IMR-90 (cell line): ENCODE measurements at places on chromosomes 7 and 10. TPM values are rescaled to one million over a fixed set of nuclear protein-coding genes. Genes with fewer than 3 reads are reported as not detected.

PNLIP gene
- not detected in 2 replicates for total RNA-seq

PILRA gene
- not detected in 2 replicates for total RNA-seq

ITPRID1 gene
- not detected in 2 replicates for total RNA-seq

SPDYE6 gene
- not detected in 2 replicates for total RNA-seq

CTAGE4 gene
- total RNA-seq: not detected in 2 replicates

FOXI2 gene
- total RNA-seq: not detected in 2 replicates

OR6B1 gene
- total RNA-seq: not detected in 2 replicates

SAMD9 gene
- total RNA-seq: 9.5 and 15.6 TPM in 2 replicates

- H3K27me3 ChIP-seq: no peaks in the 10 kb centered on the region
- H3K4me1 ChIP-seq: peaks cover 10% of the 10 kb centered on the region
- no peak overlapping the region for H3K4me3 ChIP-seq
- DNase-seq: no peak
Measured at GRCh38 chr10:7792541-7792940, 4.6 kb downstream of the ATP5F1C start.

- no peaks in the 10 kb centered on the region for H3K27me3 ChIP-seq
- no peak overlapping the region for H3K4me3 ChIP-seq
- no peak overlapping the region for H3K27ac ChIP-seq
- peaks cover 37% of the 10 kb centered on the region for H3K4me1 ChIP-seq
Measured at GRCh38 chr7:139692723-139693122, 85.1 kb downstream of the HIPK2 start.

DNA sequence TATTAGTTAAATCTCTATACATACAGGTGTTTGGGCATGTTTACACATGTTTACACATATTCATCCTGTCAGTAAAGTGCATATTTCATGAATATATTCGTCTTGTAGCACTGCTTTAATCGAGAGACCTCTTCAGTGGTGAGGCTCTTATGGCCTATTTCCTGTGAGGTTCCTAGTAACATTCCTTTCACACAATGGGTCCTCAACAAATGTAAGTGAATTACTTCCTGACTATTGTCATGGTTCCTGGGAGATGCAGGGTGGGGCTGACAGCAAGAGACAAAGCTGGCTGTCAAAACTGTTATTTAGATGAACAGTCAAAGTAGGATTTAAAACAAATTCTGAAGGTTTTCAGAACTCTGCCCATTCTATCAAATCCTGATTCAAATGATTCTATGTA, 12.4 kb upstream of the SEMA3A start:
- H3K4me1 ChIP-seq: no peaks in the 10 kb centered on the region; the same call in 1 of the 2 replicates
- no peaks in the 10 kb centered on the region for H3K36me3 ChIP-seq
- DNase-seq: no peak

DNA sequence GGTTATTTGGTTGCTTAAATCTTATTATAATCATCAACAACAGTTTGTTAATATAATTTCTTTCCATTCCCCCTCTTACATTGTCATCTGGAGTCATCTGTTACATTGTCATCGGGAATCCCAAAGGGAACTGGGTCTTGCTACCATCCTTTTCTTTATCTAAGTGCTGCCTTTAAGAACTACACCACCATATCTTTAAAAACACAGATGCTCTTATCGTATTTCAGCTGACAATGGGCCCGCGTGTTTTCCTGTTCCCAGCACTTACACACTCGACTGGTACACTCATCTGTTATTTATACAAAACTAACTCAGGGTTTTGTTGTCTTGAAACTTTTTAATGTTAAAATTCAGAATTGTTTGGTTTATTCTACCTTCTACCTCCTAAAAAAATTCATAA, 256.2 kb upstream of the MGMT start:
- H3K4me1 ChIP-seq: no peaks in the 10 kb centered on the region
- H3K4me3 ChIP-seq: no peak overlapping the region
- DNase-seq: no peak
- H3K27ac ChIP-seq: no peak overlapping the region
- H3K27me3 ChIP-seq: no peaks in the 10 kb centered on the region

- H3K4me1 ChIP-seq: no peaks in the 10 kb centered on the region
- no peak for DNase-seq
- no peak overlapping the region for H3K4me3 ChIP-seq
- no peaks in the 10 kb centered on the region for H3K27me3 ChIP-seq
- no peak overlapping the region for H3K27ac ChIP-seq
Measured at GRCh38 chr7:50768485-50769474, 13.9 kb downstream of the GRB10 start.

GRCh38 chr7:103809229-103809994, 180.0 kb downstream of the RELN start:
- no peak overlapping the region for H3K4me3 ChIP-seq
- no peaks in the 10 kb centered on the region for H3K36me3 ChIP-seq
- no peak overlapping the region for H3K27ac ChIP-seq
- DNase-seq: no peak
- H3K4me1 ChIP-seq: peaks cover 2% of the 10 kb centered on the region; the same call in 1 of the 2 replicates
